Activated CD8-positive, alpha-beta T cell treated with anti-CD3 and anti-CD28 coated beads for 36 hours (primary cell): ENCODE measurements at places on chromosomes 11 and 22. TPM values are rescaled to one million over a fixed set of nuclear protein-coding genes. Genes with fewer than 3 reads are reported as not detected.

GRCh38 chr22:17998913-17999312 lies 25.4 kb downstream of the MICAL3 start:
- H3K36me3 ChIP-seq: peaks cover 2% of the 10 kb centered on the region
- peaks cover 42% of the 10 kb centered on the region for H3K4me1 ChIP-seq
- DNase-seq: no peak
- no peak overlapping the region for H3K27ac ChIP-seq
- H3K4me3 ChIP-seq: no peak overlapping the region
- H3K27me3 ChIP-seq: peaks cover 6% of the 10 kb centered on the region

Gene PTPN5
- total RNA-seq: not detected

GRCh38 chr22:28734393-28734792 lies 7.2 kb downstream of the CHEK2 start:
- H3K27ac ChIP-seq: no peak overlapping the region
- DNase-seq: no peak
- no peak overlapping the region for H3K4me3 ChIP-seq
- H3K27me3 ChIP-seq: no peaks in the 10 kb centered on the region
- H3K4me1 ChIP-seq: no peaks in the 10 kb centered on the region
- peaks cover 5% of the 10 kb centered on the region for H3K36me3 ChIP-seq

DNA sequence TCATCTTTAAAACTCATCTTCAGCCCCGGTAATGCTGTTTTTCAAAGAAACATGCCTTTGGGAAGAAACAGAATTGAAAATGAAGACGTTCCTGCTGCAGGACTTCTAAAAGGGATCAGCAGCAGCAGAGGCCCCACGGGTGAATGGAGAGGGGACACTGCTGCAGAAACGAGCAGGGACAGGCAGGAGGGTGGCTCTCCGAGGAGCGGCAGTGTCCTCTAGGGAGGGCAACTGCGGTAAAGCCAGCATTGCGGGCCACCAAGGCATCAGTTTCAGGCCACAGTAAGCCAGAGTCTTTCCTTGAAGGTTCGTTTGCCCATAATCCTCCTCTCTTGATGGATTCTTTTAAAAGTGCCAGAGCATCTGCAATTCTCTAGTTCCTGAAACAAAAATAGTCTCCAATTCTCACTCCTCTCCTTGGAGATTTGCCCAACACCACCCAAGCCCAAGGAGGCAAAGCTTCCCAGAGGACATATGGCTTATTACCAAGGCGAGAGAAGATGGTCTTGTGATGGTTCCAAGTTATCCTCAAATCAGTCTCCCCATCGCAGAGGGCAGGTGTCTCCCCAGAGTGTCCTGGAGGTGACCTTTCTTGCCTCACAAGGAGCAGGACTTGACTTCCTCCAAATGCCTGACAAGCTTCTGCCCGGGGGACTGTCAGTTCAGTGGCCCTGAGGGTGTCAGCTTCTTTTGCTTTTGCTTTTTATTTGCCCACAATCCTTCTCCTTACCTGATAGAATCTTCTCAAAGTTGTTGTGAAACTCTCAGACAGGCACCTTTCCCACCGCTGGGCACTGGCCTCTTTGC lies 341.1 kb upstream of the B3GAT1 start:
- H3K4me1 ChIP-seq: no peaks in the 10 kb centered on the region
- H3K4me3 ChIP-seq: no peak overlapping the region
- no peak overlapping the region for H3K27ac ChIP-seq
- no peak for DNase-seq
- no peaks in the 10 kb centered on the region for H3K27me3 ChIP-seq

DNA sequence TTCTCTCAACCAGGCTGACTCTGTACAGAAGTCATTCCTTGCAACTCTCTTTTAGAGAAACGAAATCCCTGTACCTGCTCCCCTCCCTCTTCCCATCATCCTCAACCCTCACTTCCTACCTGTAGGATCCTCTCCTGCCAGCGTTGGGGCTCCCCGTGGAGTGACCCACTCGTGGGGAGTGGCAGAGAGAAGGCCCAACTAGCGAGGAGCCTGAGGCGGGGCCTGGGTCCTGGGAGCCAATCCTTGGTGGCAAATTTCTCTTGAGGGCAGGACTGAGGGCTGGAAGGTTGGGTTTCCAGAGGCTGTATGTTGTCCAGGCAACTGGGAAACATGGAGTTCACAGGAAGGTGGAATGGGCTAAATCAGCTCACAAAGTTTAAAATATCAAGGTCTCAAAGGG lies 10.4 kb downstream of the NHERF4 start:
- no peak for DNase-seq
- H3K36me3 ChIP-seq: no peaks in the 10 kb centered on the region
- no peaks in the 10 kb centered on the region for H3K27me3 ChIP-seq

DNA sequence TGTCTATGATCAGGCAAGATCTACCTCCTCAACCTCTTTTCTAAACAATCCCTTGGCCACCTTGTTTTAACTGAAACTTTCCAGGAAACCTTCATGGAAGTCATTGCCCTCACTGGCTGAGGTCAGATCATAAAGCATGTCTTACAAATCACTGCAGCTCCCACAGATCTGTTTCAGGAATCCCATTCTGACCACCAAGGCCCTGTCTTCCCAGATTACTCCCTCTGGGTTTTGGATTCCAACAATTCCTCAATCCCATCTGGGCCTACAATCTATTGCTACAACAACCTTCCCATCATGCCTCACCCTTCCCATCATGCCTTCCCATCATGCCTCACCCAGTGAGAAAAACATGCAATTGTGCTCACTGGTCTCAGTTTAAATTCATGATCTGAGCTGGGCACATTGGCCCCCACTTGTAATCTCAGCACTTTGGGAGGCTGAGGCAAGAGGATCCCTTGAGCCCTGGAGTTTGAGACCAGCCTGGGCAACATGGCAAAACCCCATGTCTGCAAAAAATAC lies 15.9 kb downstream of the ADAMTS15 start:
- no peak overlapping the region for H3K27ac ChIP-seq
- no peaks in the 10 kb centered on the region for H3K36me3 ChIP-seq
- no peaks in the 10 kb centered on the region for H3K4me1 ChIP-seq
- no peak for DNase-seq

DNA sequence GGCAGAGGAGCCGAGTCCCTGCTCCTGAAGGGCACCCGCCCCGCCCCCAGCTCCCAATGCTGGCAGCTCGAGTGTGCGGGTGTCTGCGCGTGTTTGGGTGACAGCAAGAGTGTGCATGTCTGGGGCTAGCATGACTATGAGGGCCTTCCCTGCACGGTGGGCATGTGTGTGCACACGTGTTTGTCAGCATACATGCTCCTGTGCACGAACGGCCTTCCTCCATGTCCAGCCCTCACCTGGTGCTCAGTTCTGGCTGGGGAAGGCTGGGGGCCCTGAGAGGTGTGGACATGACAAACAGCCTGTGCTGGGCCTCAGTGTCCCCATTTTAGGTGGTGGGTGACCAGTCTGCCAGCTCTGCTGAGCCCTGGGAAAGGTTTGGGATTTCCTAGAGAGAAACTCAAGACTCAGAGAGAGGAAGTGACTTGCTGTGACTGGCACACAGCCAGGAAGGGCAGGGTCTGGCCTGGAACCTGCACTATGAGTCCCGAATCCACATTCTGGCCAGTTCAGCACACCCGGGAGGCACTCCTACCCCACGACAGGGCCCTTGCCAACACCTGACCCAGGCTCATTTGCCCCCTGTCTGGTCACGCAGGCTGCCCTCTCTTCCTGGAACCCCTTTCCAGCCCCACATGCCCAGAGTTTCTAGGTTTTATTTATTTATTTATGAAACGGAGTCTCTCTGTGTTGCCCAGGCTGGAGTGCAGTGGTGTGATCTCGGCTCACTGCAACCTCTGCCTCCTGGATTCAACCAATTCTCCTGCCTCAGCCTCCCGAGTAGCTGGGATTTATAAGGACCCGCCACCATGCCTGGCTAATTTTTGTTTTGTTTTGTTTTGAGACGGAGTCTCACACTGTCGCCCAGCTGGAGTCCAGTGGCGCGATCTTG lies 3.3 kb upstream of the SHISA8 start:
- H3K27ac ChIP-seq: peak overlapping the region; percentile 66
- peaks cover 17% of the 10 kb centered on the region for H3K4me1 ChIP-seq
- peaks cover 25% of the 10 kb centered on the region for H3K27me3 ChIP-seq
- no peaks in the 10 kb centered on the region for H3K36me3 ChIP-seq
- peak; percentile 51 for DNase-seq

Gene CCDC157
- 2.4 TPM for total RNA-seq

- peaks cover 8% of the 10 kb centered on the region for H3K4me1 ChIP-seq
- H3K4me3 ChIP-seq: no peak overlapping the region
- no peaks in the 10 kb centered on the region for H3K27me3 ChIP-seq
- H3K36me3 ChIP-seq: peaks cover 76% of the 10 kb centered on the region
These were observed 50.9 kb downstream of the APOL1 start for GRCh38 chr22:36303874-36304273.

DNA sequence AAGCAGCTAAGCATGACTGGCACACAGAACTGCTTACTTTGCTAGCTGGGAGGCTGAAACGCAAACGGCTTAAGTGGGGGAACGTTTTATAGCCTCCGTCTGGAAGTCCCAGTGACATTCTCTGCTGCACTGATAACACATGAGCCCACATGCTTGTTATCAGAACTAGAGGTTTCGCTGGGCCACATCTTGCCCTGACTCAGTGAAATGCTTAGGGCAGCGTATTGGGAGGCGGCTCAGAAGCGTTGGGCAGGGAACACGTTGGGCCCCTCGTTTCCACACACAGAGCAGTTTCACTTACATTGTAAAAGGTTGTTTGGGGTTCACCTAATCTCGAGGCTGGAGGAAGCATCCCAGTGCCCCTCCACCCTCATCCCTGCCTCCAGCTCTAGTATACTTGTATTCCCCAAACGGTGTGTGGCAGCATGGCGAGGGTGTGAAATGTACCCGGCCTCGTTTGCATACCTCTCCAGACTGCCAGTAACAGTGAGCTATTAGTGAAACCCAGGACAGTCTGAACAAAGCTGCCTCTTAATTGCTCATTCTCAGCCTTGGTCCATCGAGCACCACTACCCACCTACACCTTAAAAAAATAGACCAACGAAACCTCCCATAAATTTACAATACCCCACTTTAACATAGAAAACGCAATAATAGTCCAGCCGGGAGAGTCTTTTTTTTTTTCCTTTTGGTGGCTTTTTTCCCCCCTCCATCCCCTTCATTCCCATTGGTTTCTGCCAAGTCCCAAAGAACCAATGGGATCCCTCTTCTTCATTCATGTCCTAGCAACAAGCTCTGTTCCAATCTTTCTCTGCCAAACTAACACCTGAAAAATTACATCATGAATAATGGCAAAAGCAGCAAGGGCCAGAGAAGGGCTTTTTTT lies 218.8 kb upstream of the SORL1-AS1 start:
- no peak for DNase-seq
- no peaks in the 10 kb centered on the region for H3K27me3 ChIP-seq
- H3K36me3 ChIP-seq: no peaks in the 10 kb centered on the region
- H3K4me1 ChIP-seq: no peaks in the 10 kb centered on the region

Gene CHRM1
- total RNA-seq: not detected

DNA sequence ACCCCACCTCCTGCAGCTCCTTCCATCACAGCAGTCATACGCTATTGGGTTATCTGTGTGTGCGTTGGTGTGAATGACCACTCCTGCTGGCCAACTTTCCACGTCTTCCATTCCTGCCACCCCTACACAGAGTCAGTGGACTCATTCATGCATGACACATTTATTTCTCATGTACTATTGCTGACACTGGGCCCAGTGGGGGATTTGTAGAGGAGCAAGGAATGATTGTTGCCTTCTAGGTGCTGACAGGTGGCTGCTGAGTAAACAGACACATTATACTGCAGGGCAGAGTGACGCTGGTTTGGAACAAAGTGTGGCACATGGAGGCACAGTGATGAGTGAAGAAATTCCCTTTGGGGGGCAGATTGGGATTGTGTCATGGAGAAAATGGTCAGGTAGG lies 113.9 kb downstream of the CCDC81 start:
- H3K27ac ChIP-seq: no peak overlapping the region
- no peaks in the 10 kb centered on the region for H3K36me3 ChIP-seq
- H3K4me1 ChIP-seq: peaks cover 9% of the 10 kb centered on the region
- H3K4me3 ChIP-seq: no peak overlapping the region
